ENCODE measurements at places on chromosomes 16 and 17. TPM values are rescaled to one million over a fixed set of nuclear protein-coding genes. Genes with fewer than 3 reads are reported as not detected.

The KRTAP4-9 gene
- not detected for total RNA-seq

DNA sequence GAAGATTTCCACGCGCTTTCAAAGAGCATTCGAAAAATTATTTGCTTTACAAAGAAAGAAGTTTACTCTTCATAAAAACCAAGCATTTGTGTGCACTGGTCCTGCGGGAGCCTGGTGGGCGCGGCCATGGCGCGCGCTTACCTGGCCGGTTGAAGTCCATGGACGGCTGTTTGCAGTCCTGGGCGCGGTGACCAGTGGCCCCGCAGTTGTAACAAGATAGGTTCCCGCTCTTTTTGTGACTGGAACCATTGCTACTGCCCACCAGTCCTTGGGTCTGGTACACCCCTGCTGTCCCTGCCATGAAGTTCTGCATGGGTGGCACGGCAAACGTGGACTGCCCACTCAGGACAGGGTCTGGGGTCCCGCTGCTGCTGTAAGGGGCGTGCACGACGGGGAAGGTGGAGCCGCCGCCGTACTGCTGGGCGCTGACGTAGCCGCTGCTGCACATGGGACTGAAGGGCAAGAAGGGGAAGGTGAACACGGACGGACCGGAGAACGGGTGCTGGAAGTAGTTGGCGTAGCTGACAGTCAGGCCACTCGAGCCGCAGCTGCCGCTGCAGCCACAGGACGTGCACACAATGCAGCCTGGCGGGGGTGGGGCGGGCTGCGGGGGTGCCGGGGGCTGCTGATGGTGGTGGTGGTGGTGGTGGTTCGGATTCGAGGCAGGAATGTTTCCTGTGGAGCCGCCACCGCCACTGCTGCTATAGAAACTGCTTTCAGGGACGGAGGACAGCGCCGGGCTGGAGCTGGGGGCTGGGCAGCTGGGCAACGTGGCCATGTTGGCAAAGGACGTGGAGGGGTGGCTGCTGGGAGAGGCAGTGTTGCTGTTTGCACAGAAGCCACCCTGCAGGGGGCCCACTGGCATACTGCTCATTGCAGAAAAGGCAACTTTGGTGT lies 19.5 kb downstream of the MAP1LC3B start:
- H3K4me3 ChIP-seq = no peak overlapping the region
- DNase-seq = no peak

The RNF157 gene
- 24.0 TPM for total RNA-seq

DNA sequence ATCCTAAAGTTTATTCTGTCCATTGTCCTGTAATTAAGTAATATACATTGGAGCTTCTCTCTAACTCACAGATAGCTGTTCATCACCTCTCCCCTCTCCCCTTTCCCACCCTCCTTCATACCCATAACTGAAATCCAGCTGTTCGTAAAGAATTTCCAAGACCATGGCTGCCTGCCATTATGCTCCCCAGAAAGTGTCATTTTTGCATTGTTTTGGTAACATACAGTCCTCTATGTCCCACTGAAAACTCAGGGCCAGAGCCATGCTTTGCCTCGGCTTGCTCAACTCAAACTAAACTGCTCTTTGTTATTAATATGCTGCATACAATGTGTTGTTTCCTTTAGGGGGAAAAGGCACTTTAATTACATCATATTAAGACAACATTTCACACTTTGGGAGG lies 132.0 kb downstream of the MRTFB start:
- no peak overlapping the region for H3K4me3 ChIP-seq
- H3K27me3 ChIP-seq = no peaks in the 10 kb centered on the region
- DNase-seq = no peak
- H3K36me3 ChIP-seq = no peaks in the 10 kb centered on the region
- H3K27ac ChIP-seq = no peak overlapping the region

The HEXD gene
- total RNA-seq = 23.3 TPM

Data from activated CD4-positive, alpha-beta T cell treated with anti-CD3 and anti-CD28 coated beads for 36 hours (primary cell).